ENCODE measurements at places on chromosomes 11 and 22.

DNA sequence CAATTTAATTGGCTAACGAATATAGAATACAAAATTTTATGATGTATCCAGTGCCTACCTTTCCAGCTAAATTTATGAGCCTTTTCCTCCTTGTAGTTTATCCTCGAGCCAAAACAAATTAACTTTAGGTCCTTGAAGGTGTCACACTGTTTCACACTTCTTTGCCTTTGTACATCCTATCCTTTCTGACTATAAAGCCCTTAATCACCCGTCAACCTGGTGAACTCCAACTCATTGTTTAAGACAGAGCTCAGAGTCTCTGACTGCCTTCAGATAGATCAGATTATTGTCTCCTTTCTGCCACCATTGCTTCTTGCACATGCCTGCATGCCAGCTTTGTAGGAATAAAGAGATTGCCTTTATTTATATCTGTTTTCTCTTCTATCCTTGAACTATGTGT, 58.8 kb downstream of the CNTN5 start:
- no peak for DNase-seq

- DNase-seq = no peak
Observed at GRCh38 chr22:38607680-38608079, 37.7 kb upstream of the DMC1 start.

DNA sequence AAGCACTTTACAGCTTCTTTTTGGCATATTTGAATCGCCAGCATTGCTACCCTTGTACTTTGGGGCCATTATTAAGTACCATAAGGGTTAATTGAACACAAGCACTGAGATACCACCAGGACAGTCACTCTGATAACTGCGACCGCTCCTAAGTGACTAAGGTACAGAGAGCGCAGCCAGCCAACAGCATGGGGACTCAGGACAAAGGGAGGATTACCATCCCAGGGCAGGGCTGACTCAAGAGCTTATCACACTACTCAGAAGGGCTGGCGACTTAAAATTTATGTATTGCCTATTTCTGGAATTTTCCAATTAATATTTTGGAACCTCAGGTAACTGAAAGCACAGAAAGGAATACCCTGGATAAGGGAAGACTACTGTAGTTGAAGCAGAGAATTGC, 479 bp downstream of the ZNF280A start:
- DNase-seq = no peak

- DNase-seq = peak; percentile 64
Observed at GRCh38 chr11:104148074-104148473, 15.9 kb downstream of the PDGFD start.

DNA sequence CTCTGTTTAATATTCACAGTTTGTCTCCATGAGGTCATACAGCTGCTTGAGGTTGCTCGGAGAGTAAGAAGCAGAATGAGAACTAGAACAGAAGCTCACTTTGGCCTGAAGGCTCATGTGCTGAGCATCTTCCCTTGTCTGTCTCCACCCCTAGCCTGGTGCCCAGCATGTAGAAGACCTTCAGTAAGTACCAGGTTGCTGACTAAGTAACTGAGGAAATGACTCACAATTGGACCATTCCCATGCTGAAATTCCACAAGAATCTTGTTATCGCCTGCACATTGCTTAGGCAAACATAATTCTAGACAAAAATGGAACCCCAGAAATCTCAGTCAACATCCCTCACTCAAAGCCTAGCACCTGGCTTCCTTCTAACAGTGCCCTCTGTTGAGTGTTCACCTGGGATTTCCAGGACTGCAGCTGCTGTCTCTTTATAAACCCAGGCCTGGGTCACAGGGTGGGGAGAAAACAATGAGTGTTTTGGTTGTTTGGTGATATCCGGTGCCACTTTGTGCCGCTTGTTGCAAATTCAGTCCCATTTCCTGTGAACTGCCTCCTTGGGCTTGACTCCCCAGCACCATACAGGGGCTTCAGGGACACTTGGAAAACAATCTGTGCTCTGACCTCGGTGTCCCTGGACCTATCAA, 406.8 kb downstream of the ETS1 start:
- peak; percentile 90 for DNase-seq

GRCh38 chr11:124602193-124602592, 9.0 kb upstream of the PANX3 start:
- no peak for DNase-seq

GRCh38 chr22:44664149-44664548, 37.9 kb upstream of the PRR5 start:
- DNase-seq = peak; percentile 77

DNA sequence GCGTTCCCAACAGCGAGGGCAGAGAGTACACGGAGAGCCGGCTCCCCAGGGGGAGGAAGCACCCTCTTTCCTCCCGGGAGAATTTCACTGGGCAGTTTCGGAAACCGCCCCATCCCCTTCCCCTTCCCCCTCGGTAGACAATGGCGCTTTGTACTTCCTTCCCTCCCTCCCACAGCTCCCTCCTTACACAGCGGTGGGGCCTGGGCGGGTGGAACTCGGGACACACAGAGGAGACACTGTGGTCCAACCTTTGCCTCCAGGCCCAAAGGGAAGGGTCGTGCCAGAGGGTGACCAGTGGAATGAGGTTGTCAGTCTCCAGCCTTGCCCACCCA, 4.3 kb downstream of the SMTN start:
- peak; percentile 36 for DNase-seq

DNA sequence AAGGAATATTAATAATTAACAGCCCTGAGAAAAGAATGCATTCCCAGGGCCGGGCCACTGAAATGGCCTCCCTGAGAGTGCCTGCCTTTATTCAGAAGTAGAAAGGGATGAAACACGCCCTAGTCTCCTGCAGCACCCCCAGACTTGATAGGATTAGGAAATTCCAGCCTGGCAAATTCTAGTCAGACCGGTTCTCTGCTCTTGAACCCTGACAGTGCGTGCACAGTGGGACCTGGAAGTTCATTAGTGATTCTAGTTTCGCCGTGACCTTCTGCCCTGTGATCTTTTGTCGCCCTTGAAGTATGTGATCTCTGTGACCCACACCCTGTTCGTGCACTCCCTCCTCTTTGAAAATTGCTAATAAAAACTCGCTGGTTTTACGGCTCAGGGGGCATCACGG, 2.1 kb upstream of the GSTP1 start:
- DNase-seq = no peak

- peak; percentile 90 for DNase-seq
Observed at GRCh38 chr11:75562048-75562835, at the start of gene SERPINH1. TSS of gene SERPINH1 (plus strand) at chr11:75562253. CDS start at chr11:75566350, 4,097 bp downstream.

DNA sequence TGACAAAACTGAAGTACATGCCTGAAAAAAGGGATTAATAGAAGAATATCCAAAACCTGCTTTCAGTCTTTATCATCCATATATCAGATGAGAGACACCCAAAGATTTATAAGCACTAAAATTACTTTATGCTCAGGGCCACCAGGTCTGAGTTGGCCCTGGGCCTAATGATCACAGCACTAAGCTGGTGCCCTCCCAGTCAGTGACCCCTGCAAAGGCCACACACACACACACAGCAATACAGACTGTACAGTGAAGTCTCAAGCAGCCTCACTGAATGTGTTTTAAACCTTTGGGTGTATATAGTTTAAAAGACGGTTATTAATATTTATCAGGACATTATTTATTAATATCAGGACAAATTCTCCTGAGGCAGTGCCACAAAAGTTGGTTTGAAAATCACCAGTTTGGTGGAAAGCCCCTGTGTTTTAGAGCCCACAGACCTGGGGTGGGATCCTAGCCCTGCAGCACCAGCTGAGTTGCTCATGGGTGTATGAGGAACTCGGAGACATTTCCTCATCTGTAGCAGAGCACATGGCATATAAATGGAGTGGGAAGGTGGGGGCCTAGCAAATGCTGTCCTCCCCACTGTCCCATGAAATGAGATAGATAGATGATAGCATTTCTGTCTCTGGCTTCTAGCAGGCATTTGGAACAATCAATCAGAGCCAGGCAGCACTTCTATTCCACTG, 48.4 kb upstream of the HORMAD2 start:
- DNase-seq = no peak

- DNase-seq = no peak
Observed at GRCh38 chr11:134521452-134522289, 109.6 kb upstream of the B3GAT1 start.

GRCh38 chr11:14242187-14242586, 116.8 kb downstream of the RRAS2 start:
- no peak for DNase-seq

GRCh38 chr11:122984186-122985011, 2.8 kb upstream of the BSX start:
- DNase-seq = peak; percentile 10

DNA sequence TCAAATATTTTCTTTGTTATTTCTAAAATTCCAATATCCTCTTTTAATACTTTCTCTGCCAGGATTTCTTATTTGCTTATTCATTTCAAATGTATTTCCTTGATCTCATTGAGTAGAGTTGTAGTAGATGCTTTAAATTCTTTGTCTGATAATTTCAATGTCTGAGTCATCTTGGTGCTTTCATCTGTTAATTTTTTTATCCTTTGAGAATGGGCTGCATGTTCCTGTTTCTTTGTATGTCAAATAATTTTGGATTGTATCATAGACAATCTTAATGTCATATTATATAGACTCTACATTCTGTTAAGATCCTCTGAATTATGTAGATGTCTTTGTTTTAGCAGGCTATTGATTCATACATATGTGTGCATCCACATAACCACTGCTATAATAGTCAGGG, 57.5 kb downstream of the MYEOV start:
- DNase-seq = peak; percentile 88

DNA sequence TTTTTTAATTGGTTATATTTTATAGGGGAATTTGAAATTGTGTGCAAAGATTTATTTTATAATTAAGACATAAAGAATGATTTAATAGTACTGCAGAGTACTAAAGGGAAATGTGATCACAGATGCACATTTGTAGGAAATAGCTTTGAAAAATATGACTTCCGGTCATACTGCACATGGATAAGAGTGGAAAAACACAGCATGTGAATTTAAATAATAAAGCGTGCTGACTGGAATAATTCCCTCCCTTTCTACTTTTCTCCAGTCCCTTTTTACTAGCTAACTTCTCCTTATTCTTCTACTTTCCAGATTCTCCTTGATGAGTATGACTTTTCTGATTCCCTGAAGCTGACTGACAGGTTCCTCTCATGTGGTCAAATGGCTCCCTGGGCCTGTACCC, 238.4 kb upstream of the CTSC start:
- DNase-seq = no peak

- DNase-seq = no peak
Observed at GRCh38 chr11:119374632-119375336, 6.7 kb downstream of the USP2 start.

GRCh38 chr11:77206264-77207018, 78.4 kb downstream of the MYO7A start:
- DNase-seq = no peak

DNA sequence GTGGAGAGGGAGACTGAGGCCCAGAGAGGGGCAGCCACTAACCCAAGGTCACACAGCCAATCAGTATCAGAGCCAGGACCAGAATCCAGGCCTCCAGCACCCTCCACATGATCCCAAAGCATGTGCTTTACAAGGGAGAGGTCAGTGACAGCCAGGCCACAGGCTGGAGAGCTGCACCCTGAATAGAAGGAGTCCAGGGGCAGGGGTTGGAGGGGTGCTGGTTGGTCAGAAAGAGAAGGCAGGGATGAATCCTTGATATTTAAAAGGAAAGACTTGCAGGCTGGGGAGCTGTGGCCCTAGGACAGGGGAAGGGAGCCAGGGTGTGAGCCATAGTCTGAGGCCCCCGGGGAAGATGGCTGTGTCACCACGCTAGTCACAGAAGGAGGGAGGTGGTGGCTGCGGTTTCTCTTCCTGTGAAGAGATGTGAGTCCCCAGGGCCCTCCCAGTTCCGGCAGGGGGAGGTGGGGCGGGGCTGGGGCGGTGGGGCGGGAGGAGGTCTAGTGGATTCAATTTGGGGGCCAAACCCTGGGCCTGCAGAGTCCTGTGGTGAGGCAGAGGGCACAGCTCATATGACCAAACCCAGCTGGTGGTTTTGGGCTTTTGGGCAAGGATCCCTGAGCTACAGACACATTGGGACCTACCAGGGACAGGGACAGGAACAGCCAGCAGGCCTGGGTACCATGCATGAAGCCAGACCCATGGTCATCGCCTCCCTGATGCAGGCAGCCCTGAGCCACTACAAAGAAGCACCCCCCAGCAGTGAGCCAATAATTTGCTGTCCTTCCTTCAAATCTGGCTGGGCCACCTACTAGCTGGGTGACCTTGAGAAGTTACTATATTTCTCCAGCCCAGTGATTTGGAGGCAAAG, 14.0 kb downstream of the RAC2 start:
- peak; percentile 34 for DNase-seq

- peak; percentile 60 for DNase-seq
Observed at GRCh38 chr11:16935518-16936302, 78.5 kb downstream of the PLEKHA7 start.

- no peak for DNase-seq
Observed at GRCh38 chr11:2777871-2778629, 78.3 kb upstream of the KCNQ1OT1 start.

DNA sequence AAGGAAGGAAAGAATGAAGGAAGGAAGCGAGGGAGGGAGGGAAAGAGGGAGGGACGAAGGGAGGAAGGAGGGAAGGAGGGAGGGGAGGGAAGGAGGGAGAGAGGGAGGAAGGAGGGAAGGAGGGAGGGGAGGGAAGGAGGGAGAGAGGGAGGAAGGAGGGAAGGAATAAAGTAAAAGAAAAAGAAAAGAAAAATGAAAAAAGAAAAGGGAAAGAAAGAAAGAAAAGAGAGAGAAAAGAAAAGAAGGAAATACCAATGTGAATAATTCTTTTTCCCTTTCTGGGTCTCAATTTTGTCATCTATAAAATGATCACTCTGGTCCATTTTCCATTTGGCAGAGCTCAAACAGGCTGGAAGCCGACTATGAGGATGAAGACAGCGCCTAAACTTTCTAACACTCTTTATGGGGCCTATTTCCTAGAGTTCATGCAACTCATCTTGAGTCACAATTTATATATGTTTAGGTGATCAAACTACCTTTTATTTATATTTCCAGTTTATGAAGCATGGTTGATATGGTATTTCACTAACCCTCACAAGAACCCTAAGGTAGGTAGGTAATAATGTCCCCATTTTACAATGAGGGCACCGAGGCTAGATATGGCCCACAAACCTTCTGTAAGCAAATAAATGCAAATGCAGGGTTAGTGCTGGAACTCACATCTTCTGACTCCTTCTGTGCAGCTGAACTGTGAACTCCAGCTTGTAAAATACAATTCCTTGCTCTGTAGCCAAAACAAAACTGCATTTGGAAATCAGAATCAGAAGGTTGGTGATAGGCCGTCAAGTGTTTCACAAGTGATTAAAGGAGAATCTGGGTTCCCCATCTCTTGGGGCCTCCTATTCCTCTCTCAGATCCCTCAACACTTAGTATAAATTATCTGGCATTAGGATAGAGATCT, 434.3 kb downstream of the ETS1 start:
- peak; percentile 51 for DNase-seq
